ENCODE measurements at places on chromosomes 7 and 10.

- no peak for DNase-seq
Observed at GRCh38 chr7:134587750-134588149, 38.8 kb downstream of the AKR1B15 start.

DNA sequence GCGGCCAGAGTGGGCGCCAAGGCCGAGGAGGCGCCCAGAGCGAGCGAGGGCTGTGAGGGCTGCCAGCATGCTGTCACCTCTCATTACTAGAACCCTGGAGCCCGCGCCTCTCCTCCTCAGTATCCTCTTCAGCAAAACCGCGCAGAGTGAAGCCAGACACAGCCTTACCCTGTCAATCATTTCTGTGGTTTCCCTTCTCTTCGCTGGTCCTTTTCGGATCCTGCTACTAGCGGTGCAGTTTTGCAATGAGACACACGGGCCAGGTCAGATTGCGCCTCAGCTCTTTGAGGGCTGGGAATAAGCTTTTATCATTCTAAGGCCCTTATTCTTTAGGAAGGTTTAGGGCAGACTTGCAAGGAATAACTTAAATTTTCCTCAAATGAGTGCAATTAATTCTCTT lies 55.5 kb upstream of the FAM171A1 start:
- no peak for DNase-seq

- no peak for DNase-seq
Observed at GRCh38 chr10:807163-807957, 117.9 kb upstream of the DIP2C start.

DNA sequence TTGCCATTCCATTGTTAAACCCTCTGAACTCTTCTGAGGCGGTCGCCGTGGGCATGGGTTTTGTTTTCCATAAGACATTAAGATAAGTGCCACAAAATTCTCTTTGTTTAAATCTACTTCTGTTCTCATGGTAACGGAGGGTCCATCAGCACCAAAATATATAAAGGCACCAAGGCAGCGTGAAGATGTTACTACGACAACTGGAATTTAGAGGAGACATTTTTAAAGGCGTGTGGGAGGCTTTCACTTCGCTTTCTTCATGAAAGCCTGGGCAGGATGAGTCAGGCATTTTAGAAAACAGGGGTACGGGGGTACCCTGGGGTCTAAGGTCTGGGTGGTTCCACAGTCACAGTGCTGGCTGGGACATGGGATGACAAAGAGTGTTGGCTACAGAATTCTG lies 34.0 kb downstream of the SMKR1 start:
- DNase-seq: no peak

Data from GM06990 (cell line).